ENCODE measurements at places on chromosomes 3 and 15.
A peak's percentile ranks its signal among the peaks of the same experiment; 100 is the strongest.

- H3K27ac ChIP-seq, result no peak overlapping the region
- no peaks in the 10 kb centered on the region for H3K36me3 ChIP-seq
- no peak for DNase-seq
- no peaks in the 10 kb centered on the region for H3K27me3 ChIP-seq
Measured at GRCh38 chr3:65878831-65879230, 159.9 kb downstream of the MAGI1 start.

DNA sequence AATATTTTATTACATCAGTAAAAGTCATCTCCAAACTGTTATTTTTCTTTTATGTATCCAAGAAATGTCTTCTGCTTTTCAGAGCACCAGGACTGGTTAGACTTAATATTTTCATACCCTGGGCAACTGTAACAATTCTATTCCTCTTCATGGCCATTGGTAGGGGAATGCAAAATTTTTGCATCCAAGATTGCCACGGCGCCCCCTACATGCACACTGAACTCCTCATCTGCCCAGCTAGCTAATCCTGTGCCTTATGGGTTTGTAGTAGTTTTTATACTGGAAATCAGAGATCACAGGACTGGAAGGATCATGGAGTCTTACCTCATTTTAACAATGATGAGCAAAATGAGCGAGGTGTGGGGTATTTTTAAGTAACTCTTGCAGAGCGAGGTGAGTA, 74.2 kb downstream of the CRTC3 start:
- H3K4me3 ChIP-seq, result no peak overlapping the region
- no peaks in the 10 kb centered on the region for H3K4me1 ChIP-seq
- no peak overlapping the region for H3K27ac ChIP-seq
- no peak for DNase-seq
- H3K36me3 ChIP-seq, result peaks cover 19% of the 10 kb centered on the region

GRCh38 chr3:157045238-157045850, 114.6 kb downstream of the CCNL1 start:
- no peaks in the 10 kb centered on the region for H3K27me3 ChIP-seq
- no peaks in the 10 kb centered on the region for H3K36me3 ChIP-seq
- H3K4me1 ChIP-seq, result no peaks in the 10 kb centered on the region
- H3K4me3 ChIP-seq, result no peak overlapping the region
- H3K27ac ChIP-seq, result no peak overlapping the region
- no peak for DNase-seq

- H3K36me3 ChIP-seq, result no peaks in the 10 kb centered on the region
- DNase-seq, result no peak
- peaks cover 2% of the 10 kb centered on the region for H3K4me1 ChIP-seq
- no peak overlapping the region for H3K4me3 ChIP-seq
- H3K27ac ChIP-seq, result no peak overlapping the region
Measured at GRCh38 chr15:73331991-73332925, 36.5 kb downstream of the HCN4 start.

GRCh38 chr3:171219258-171219657, 192.7 kb upstream of the SLC2A2 start:
- no peak overlapping the region for H3K4me3 ChIP-seq
- H3K4me1 ChIP-seq, result no peaks in the 10 kb centered on the region
- DNase-seq, result no peak
- H3K27ac ChIP-seq, result no peak overlapping the region

GRCh38 chr15:65092911-65093792, 16.6 kb downstream of the KBTBD13 start:
- no peaks in the 10 kb centered on the region for H3K27me3 ChIP-seq
- H3K4me1 ChIP-seq, result peaks cover 14% of the 10 kb centered on the region
- no peak overlapping the region for H3K27ac ChIP-seq
- H3K4me3 ChIP-seq, result no peak overlapping the region
- peaks cover 12% of the 10 kb centered on the region for H3K36me3 ChIP-seq

DNA sequence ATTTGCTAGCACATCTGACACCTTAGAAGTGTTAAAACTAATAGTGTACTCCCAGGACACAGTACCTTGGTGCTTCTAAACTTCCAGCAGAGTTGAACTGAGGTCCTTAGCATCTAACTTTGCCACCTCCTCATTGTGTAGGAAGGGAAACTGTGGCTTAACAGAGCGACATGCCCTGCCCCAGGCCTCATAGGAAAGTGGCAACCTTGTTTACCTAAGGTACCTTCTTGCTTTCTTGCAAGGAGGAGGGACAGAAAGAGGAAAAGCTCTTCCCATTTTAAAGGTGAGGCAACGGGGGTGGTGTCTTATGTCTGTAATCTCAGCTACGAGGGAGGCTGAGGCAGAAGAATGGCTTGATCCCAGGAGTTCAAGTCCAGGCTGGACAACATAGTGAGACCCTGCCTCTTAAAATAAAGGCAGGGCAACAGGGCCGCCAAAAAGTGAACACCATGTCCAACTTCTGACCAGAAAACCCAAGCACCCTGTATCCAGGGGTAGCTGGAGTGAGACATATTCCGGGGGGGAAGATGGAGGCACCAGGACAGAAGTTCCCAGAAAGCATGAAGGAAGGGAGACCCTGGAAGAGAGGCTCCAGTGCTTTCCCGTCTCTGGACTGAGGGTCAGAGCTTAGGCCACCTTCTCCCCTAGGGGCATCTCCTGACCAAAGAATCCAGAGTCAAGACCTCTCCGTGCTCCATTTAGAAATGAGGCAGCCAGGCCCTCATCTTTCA, 540 bp upstream of the KLHL40 start:
- DNase-seq, result no peak
- no peak overlapping the region for H3K4me3 ChIP-seq
- H3K36me3 ChIP-seq, result no peaks in the 10 kb centered on the region
- no peaks in the 10 kb centered on the region for H3K27me3 ChIP-seq

DNA sequence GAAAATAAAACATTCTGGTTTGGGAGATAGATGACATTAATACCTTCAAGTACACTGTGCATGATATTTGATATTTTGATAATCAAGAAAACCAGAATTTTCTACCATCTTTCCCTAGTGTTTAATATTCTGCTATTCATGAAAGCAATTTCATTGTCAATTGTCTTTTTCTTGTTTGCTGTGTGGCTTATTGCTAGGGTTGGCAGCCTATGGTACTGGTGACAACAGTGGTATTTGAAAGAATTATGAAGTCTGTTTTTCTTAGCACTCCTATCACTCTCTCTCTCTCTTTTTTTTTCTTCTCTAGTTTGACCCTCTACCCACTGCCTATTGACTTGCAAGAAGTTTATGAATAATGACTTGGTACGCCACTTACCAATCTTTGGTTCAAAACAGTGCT, 15.4 kb downstream of the RNF13 start:
- no peak overlapping the region for H3K4me3 ChIP-seq
- H3K27me3 ChIP-seq, result no peaks in the 10 kb centered on the region
- H3K27ac ChIP-seq, result no peak overlapping the region
- no peaks in the 10 kb centered on the region for H3K36me3 ChIP-seq
- no peaks in the 10 kb centered on the region for H3K4me1 ChIP-seq

DNA sequence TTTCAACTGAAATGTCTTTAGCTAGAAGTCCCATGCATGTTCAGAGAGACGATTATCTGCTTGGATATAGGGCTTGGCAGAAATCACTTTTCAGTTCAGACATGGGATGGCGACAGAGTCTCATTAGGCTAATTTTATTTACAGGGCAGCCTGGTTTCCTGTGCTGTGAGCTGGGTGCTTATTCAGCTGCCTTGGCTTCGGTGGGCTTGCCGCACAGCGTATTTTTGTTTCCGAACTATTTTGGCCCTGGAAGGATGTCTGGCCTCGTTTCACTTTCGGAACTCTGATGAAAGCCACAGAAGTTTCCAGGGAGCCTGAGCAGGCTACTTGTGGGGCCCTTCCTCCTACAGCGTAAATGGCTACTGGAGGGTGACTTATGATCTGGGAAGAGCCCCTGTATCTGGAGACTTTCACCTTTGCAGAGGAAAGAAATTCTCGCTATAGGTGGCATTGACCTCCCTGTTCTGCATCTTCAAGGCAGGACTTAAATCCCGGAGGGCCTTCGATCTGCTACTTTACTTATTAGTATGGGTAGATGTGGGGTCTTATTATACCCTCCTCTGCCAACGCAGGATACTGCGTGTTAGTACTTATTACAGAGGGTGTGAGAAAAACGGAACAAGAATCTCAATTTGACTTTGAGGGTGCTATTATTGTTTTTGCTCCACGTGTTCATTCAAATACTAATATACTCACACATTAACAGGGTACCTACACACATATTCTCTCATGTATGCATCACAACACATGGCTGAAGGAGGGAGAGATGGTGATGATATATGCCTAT, 364.0 kb upstream of the RBMS3 start:
- peaks cover 36% of the 10 kb centered on the region for H3K27me3 ChIP-seq
- no peaks in the 10 kb centered on the region for H3K36me3 ChIP-seq
- peaks cover 6% of the 10 kb centered on the region for H3K4me1 ChIP-seq
- peak; percentile 12 for DNase-seq
- H3K4me3 ChIP-seq, result no peak overlapping the region
- no peak overlapping the region for H3K27ac ChIP-seq

GRCh38 chr15:95839367-95839782, 491.1 kb upstream of the NR2F2 start:
- H3K27ac ChIP-seq, result no peak overlapping the region
- no peaks in the 10 kb centered on the region for H3K36me3 ChIP-seq
- H3K27me3 ChIP-seq, result no peaks in the 10 kb centered on the region
- DNase-seq, result no peak
- no peak overlapping the region for H3K4me3 ChIP-seq
- peaks cover 12% of the 10 kb centered on the region for H3K4me1 ChIP-seq

DNA sequence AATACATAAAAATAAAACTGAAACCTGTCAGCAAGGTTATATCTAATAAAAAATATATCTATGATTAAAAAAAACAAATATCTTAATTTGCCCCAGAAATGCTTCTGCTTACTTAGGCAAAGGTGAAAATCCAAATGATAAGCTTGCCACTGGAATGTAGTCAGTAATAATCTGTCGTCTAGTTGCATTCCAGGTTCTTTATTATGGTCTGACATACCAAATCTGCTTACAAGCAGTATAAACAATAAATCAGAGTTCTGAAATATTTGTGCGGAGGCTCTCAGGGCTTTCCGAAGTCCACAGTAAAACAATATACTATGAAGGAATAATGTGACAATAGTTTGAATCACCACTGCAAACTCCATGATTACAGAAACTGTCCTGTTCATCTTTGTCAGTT, 1133.5 kb downstream of the ROBO1 start:
- no peak overlapping the region for H3K4me3 ChIP-seq
- H3K36me3 ChIP-seq, result peaks cover 7% of the 10 kb centered on the region

- no peaks in the 10 kb centered on the region for H3K36me3 ChIP-seq
- no peaks in the 10 kb centered on the region for H3K4me1 ChIP-seq
- H3K27ac ChIP-seq, result no peak overlapping the region
- no peak overlapping the region for H3K4me3 ChIP-seq
- no peak for DNase-seq
Measured at GRCh38 chr3:108877901-108878300, 55.3 kb downstream of the TRAT1 start.

DNA sequence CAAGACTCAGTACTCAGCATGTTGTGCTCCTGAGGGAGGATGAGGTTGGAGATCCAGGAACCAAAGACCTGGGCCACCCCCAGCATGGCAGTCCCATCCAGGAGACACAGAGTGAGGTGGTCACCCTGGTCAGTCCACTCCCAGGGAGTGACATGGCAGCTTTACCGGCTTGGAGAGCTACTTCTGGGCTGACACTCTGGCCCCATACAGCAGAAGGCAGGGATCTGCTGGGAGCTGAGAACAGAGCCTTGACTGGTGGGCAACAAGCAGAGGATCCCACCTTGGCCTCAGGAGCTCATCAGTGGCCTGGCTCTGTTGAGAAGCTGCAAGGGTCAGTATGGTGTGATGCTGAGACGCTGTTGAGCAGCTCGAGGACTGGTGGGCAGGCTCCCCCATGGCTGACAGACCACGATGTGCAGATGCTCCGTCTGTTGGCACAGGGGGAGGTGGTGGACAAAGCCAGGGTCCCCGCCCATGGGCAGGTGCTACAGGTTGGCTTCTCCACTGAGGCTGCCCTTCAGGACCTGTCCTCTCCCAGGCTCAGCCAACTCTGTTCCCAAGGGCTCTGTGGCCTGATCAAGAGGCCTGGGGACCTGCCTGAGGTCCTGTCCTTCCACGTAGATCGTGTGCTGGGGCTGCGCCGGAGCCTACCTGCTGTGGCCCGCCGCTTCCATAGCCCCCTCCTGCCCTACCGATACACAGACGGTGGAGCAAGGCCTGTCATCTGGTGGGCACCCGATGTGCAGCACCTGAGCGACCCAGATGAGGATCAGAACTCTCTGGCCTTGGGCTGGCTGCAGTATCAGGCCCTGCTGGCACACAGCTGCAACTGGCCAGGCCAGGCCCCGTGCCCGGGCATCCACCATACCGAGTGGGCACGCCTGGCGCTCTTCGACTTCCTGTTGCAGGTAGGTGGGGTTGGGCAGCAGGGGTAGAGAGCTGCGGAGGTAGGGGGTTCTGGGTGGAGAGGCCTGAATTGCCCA, 53.8 kb downstream of the GASK1A start:
- DNase-seq, result no peak
- H3K4me3 ChIP-seq, result no peak overlapping the region
- no peaks in the 10 kb centered on the region for H3K36me3 ChIP-seq
- H3K4me1 ChIP-seq, result no peaks in the 10 kb centered on the region
- H3K27me3 ChIP-seq, result no peaks in the 10 kb centered on the region

- DNase-seq, result no peak
- no peaks in the 10 kb centered on the region for H3K27me3 ChIP-seq
- no peaks in the 10 kb centered on the region for H3K4me1 ChIP-seq
- H3K27ac ChIP-seq, result no peak overlapping the region
- no peak overlapping the region for H3K4me3 ChIP-seq
- no peaks in the 10 kb centered on the region for H3K36me3 ChIP-seq
Measured at GRCh38 chr3:145983101-145983500, 177.9 kb downstream of the PLOD2 start.

GRCh38 chr3:121989943-121990342, 32.1 kb downstream of the ILDR1 start:
- no peak overlapping the region for H3K27ac ChIP-seq
- no peaks in the 10 kb centered on the region for H3K4me1 ChIP-seq
- H3K36me3 ChIP-seq, result no peaks in the 10 kb centered on the region
- peaks cover 4% of the 10 kb centered on the region for H3K27me3 ChIP-seq
- no peak for DNase-seq

GRCh38 chr15:74109713-74110112, 20.7 kb upstream of the ISLR2 start:
- H3K27ac ChIP-seq, result no peak overlapping the region
- no peaks in the 10 kb centered on the region for H3K36me3 ChIP-seq
- H3K4me3 ChIP-seq, result no peak overlapping the region
- no peaks in the 10 kb centered on the region for H3K4me1 ChIP-seq

GRCh38 chr3:41200669-41201021, 1.3 kb downstream of the CTNNB1 start:
- peak overlapping the region; percentile 96 for H3K4me3 ChIP-seq
- H3K4me1 ChIP-seq, result peaks cover 7% of the 10 kb centered on the region
- no peaks in the 10 kb centered on the region for H3K27me3 ChIP-seq
- H3K27ac ChIP-seq, result peak overlapping the region; percentile 66
- peaks cover 3% of the 10 kb centered on the region for H3K36me3 ChIP-seq
- peak; percentile 54 for DNase-seq

- DNase-seq, result no peak
- no peak overlapping the region for H3K27ac ChIP-seq
- peaks cover 2% of the 10 kb centered on the region for H3K36me3 ChIP-seq
- no peaks in the 10 kb centered on the region for H3K27me3 ChIP-seq
Measured at GRCh38 chr15:75669191-75669878, 21.6 kb downstream of the SNX33 start.

Measured in neuronal stem cell (in vitro differentiated cells).